ENCODE measurements at places on chromosomes 4 and X. TPM values are rescaled to one million over a fixed set of nuclear protein-coding genes. Genes with fewer than 3 reads are reported as not detected.

DNA sequence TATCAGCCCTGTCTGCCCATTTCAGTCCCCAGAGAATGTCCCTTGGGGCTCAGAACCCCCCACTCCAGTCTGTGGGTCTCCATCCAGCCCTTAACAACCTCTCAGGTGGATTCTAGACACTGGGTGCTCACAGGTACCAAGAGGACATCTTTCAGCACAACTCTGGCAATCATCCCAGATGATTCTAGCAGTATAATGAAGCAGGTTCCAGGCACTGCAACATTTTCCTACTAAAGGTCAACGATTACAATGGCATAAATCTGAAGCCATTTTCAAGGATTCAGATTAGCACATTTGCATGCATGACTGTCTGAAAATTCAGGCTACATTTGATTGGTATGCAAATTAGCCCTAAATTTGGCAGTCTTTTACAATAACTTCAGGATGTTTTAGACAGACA, 10.0 kb downstream of the SLC2A9 start:
- no peak for DNase-seq

- no peak for DNase-seq
Measured at GRCh38 chrX:13053171-13053570, 8.8 kb upstream of the FAM9C start.

Gene USP17L28
- total RNA-seq = not detected

Gene DNASE1L1
- total RNA-seq = 47.5 TPM

Gene PLK4
- total RNA-seq = 37.7 TPM

Measured in endothelial cell of umbilical vein (primary cell).